Natural killer cell (primary cell): ENCODE measurements at places on chromosomes 3 and 15. TPM values are rescaled to one million over a fixed set of nuclear protein-coding genes. Genes with fewer than 3 reads are reported as not detected.

GRCh38 chr3:55641964-55642363, 154.9 kb upstream of the WNT5A start:
- no peaks in the 10 kb centered on the region for H3K4me1 ChIP-seq
- no peaks in the 10 kb centered on the region for H3K36me3 ChIP-seq
- no peak overlapping the region for H3K27ac ChIP-seq
- H3K4me3 ChIP-seq, result no peak overlapping the region
- no peaks in the 10 kb centered on the region for H3K27me3 ChIP-seq
- no peak for DNase-seq

GRCh38 chr3:87351937-87352336, 75.6 kb upstream of the POU1F1 start:
- no peaks in the 10 kb centered on the region for H3K36me3 ChIP-seq
- DNase-seq, result no peak
- H3K4me1 ChIP-seq, result no peaks in the 10 kb centered on the region
- no peak overlapping the region for H3K27ac ChIP-seq

DNA sequence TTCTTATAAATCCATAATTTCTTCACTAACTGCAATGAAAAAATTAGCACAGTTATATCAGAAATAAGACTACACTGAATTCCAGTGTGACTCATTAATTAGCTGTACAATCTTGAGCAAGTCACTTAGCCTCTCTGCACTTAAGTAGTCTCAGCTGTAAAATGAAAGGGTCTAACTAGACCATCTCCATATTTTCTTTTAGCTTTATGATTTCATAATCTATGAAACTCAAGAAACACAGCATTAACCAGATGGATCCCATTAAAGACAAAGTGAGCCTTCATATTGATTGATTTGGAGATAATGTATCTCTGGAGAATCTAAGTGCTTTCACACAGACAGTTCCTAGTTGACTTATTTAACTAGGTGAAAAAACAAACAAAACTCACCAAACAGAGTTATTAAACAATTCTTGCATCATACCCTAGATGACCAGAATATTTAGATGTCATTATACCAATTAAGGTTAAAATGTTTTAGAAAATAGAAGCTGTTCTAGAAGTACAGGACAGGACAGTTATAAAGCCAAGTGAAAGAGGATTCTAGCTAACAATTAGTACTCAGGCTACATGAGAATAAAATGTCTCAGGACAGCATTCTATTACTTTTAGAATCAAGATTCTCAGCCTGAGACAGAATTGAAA, 11.2 kb downstream of the CSNK1G1 start:
- no peaks in the 10 kb centered on the region for H3K4me1 ChIP-seq
- no peaks in the 10 kb centered on the region for H3K27me3 ChIP-seq
- DNase-seq, result no peak
- no peak overlapping the region for H3K4me3 ChIP-seq
- H3K27ac ChIP-seq, result no peak overlapping the region

- H3K4me3 ChIP-seq, result no peak overlapping the region
- no peak for DNase-seq
- H3K27ac ChIP-seq, result no peak overlapping the region
- no peaks in the 10 kb centered on the region for H3K27me3 ChIP-seq
Measured at GRCh38 chr3:148924562-148924961, 59.5 kb downstream of the CPA3 start.

GRCh38 chr15:60701261-60702019, 222.5 kb upstream of the ICE2 start:
- no peak for DNase-seq
- H3K27ac ChIP-seq, result no peak overlapping the region
- no peaks in the 10 kb centered on the region for H3K4me1 ChIP-seq
- H3K36me3 ChIP-seq, result no peaks in the 10 kb centered on the region
- H3K4me3 ChIP-seq, result no peak overlapping the region

DNA sequence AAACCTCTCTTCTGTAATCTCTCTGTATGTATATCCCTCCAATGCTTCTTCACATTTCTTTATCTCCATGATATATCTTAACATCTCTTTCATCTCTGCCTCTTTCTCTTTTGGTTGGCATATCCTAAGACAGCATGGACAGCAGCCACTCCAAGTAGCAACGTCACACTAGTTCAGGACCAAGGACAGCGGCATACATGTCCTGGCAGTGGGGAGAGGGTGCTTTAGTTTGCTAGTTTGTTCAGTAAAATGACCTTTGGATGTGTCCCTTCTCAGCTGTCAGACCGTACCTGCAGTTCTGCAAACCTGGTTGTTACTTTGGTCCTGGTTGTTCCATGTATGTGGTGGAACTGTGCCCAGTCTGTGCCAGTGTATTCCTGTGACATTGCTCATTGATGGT, 225.6 kb upstream of the ROPN1 start:
- no peaks in the 10 kb centered on the region for H3K36me3 ChIP-seq
- DNase-seq, result no peak
- H3K4me3 ChIP-seq, result no peak overlapping the region
- no peaks in the 10 kb centered on the region for H3K4me1 ChIP-seq

GRCh38 chr3:4517643-4518311, 24.6 kb downstream of the ITPR1 start:
- H3K27me3 ChIP-seq, result no peaks in the 10 kb centered on the region
- no peak overlapping the region for H3K4me3 ChIP-seq
- no peak for DNase-seq
- no peaks in the 10 kb centered on the region for H3K36me3 ChIP-seq
- H3K4me1 ChIP-seq, result peaks cover 18% of the 10 kb centered on the region

CCR1 gene
- total RNA-seq, result 2.1 TPM

SPTBN5 gene
- total RNA-seq, result 4.1 TPM

FOXB1 gene
- total RNA-seq, result not detected

CLDN16 gene
- not detected for total RNA-seq

SLC22A13 gene
- total RNA-seq, result 0.16 TPM
